ENCODE measurements at places on chromosomes 3 and 15. TPM values are rescaled to one million over a fixed set of nuclear protein-coding genes. Genes with fewer than 3 reads are reported as not detected.
A peak's percentile ranks its signal among the peaks of the same experiment; 100 is the strongest.

- no peak for DNase-seq
Measured at GRCh38 chr15:75947092-75947491, 43.4 kb downstream of the FBXO22 start.

- DNase-seq = no peak
Measured at GRCh38 chr3:98688363-98688762, 74.8 kb upstream of the ST3GAL6 start.

DNA sequence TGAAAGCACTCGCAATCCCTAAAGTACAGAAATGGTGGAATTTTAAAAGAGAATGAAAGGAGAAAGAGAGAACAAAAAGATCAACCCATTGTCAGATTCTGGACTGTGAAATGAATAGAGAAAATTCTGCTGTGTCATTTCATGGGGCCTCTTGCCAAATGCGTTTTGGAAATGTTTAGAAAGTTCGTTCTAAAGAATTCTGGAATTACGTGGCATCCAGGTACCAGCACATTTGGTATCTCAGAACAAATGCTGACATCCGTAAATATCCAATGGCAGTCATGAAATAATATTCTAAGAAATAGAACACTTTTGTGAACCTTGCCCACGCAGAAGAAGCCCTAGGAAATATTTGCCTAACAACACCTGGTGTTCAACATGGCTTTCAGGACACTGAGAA lies 219.2 kb downstream of the P3H2 start:
- DNase-seq = no peak

GRCh38 chr15:50884540-50884939 lies 23.9 kb upstream of the AP4E1 start:
- DNase-seq = no peak

- no peak for DNase-seq
Measured at GRCh38 chr15:77603611-77604336, 28.9 kb downstream of the LINGO1 start.

GRCh38 chr15:65195548-65195923 lies 10.4 kb upstream of the CLPX start:
- DNase-seq = no peak

DNA sequence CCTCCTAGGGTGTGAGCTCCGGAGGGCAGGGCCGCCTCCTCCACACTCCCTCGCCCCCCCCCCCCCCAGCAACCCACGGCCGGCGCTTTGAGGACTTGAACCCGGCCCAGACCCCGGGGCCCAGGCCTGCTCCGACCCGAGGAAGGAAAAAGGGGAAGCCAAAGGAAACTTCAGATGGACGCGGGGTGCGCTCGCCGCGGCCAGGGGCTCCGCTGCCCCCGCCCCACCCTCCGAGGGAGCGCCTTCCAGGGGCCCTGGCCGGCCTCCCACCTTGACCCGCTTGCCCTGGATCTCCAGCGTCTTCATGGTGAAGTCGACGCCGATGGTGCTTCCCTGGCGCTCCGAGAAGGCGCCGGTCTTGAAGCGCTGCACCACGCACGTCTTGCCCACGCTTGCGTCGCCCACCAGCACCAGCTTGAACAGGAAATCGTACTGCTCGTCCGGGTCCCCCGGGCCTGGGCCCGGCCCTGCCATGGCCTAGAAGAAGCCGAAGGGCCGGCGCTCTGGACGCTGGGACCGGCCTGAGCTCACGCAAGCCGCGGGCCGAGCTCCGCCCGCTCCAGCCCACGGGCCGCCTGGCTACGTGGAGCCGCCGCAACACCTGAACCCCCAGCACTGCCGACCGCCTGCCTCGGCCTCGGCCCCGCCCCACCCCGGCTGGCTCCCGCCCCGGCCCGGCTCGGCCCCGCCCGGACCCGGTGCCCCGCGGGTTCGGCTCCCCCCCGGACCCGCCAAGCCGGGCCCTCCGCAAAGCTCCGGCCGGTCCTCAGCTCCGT lies 400 bp downstream of the RAB43 start:
- no peak for DNase-seq

DNA sequence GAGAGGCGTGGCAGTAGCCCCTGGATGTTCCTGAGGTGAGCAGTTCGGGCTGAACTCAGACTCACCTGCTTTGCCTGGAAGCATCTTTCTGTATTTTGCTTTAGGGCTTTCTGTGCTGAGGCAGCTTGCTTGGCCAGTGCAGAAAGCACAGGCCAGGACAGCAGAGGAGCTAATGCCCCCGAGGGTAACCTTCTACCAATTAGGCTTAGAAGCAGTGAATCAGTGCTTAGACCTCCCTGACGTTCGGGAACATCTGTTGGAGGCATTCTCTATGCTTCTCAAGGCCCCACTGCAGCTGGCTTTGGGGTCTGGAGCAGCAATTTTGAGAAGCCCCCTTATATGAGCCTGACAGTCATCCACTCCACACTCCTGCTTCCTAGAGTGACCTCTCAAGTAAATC lies 350.7 kb upstream of the PROK2 start:
- DNase-seq = no peak

DNA sequence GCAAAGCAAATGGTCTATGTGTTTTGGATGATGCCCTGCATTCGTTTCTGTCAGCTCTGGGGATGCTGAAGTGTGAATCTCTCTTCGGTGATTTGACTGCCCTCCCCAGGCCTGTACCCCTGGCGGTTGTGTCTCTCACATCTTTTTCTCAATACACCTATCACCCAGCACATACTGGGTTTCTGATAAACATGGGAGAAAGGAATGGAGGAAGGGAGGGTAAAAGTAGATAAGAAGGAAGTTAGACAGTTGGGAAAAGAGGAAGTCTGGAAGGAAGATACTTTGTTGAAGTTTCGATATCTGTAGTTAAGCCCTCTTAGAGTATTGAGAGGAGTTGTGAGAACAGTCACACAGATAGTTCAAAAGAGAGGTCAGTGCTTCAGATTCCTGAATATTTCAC lies 35.8 kb upstream of the LRTM1 start:
- no peak for DNase-seq

DNA sequence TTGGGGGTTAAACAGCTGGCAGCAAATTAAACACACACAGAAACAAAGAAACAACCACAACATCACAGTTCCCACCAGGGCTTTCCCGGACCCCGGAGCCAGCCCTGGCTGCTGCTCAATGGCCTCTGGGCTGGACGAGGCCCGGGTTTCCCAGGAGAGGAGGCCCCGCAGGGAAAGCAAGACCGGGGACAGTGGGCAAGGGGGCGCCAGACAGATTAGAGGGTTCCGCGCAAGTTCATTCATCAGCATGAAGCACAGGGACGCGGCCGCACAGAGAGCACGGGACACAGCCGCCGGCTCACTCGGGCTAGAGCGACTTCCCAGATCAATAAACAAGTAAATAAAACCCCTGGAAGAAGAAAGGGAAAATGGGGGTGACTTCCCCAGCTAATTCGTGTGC lies 66.4 kb upstream of the RPL32 start:
- no peak for DNase-seq

- DNase-seq = no peak
Measured at GRCh38 chr15:54387799-54388198, 409.6 kb downstream of the UNC13C start.

GRCh38 chr3:147119989-147120388 lies 286.4 kb downstream of the ZIC4 start:
- DNase-seq = no peak

DNA sequence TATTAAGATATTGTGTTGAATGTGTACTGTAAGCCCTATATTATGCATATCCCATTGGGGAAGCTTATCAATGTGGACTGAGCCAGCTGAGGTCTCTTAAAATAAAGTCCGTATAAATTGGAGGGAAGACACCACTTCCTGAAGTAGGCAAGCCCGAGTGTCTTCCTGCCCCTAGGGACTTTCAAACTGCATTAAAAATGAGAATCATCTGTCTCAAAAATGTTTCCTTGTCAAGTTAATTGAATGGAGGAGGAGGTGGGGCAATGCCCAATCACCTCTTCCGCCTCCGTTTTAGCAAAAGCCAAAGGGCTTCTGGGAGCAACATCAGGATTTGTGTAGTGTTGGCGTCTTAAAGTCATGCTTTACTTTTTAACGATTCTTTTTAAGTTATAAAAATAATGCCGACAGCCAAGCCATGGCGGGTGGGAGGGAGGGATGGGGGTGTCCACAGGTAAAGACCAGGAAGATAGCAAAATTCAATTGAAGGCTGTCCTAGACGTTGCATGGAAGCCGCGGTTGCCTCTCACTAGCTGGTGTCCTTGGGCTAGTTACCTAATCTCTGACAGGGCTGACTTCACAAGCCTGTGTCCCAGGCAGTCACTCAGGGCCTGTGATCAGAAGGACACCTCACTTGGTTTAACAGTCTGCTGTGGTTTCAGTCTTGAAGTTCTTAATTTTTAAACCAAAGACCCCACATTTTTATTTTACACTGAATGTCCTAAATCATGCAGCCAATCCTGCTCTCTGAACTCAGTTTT lies 524.9 kb upstream of the PROK2 start:
- no peak for DNase-seq

- no peak for DNase-seq
Measured at GRCh38 chr3:69842789-69843188, 103.5 kb downstream of the MITF start.

DNA sequence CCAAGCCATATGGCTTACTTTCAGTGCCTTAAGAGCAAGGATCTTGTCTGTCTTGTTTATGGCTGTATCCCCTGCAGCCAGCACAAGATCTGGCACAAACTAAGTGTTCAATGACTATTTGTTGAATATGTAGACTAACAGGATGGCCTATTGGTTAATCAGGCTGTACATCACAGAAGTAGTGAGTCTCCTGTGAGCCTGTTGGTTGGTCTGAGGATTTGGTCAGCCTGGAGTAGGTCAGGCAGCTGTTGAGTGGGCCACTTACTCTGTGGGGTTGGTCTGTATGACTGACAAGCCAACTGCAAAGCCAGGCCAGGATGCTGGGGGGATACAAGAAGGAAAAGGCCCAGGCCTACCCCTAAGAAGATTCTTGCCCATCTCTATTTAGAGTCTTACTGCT lies 33.4 kb upstream of the CILP start:
- DNase-seq = no peak

DNA sequence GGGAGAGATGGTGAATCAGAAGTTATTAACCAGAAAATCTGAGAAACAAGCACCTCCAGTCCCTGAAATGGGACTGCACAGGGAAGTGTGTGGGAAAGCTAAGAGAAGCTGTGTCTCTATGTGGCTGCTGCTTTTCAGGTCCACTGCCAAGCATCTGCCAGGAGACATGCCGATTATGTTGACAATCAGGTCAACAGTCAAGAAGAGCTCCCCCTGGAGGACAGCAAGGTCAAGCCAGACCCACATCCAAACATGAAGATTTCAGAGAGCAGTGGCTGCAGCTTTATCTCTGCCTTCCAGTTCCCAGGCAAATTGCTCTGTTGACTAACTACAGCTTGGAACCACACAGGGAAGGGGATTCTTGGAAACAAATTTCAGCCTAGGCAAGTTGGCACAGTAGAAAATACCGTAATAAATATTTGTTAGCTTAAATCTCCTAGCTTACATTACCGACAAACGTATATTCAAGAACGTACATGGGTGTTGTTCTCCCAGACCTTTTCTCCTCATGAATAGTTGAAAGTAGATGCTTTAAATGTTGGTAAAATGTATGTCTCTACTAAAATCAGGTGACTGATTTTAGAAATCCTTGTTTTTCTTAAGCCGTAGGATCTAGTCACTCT lies 394.5 kb upstream of the RARB start:
- DNase-seq = no peak

DNA sequence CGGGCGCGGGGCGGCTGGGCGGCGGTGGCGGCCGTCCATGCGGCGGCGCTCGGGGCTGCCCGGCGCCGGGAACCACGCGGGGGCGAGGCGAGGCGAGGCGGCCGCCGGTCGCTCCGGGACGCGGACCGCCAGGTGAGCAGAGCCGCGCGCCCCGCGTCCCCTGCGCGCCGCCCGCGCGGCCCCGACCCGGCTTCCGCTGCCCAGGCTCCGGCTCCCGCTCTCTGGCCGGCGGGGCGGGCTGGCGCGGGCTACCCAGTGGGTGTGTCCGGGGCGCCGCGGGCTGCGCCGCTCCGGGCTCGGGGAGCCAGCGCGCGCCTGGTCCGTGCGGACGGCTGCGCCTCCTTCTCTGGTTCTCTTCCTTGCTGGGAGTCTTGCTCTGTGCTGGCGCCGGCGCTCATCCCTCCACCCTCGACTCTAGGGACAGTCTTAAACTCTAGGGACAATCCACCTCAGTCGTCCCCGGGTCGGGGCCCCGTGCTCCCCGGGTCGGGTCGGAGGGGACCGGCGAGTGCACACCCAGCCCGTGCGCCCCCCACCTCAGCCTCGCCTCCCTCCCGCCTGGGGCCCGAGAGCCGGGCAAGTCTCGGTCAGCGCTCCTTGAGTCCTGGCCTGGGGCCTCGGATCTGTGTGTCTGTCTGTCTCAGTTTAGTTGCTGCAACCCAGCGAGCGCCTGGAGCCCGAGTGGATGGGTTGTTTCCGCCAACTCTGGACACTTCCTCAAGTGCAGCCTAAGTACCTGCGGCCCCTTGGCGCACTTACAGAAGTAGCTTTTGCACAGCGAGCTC lies 488 bp downstream of the THSD4 start:
- DNase-seq = no peak

DNA sequence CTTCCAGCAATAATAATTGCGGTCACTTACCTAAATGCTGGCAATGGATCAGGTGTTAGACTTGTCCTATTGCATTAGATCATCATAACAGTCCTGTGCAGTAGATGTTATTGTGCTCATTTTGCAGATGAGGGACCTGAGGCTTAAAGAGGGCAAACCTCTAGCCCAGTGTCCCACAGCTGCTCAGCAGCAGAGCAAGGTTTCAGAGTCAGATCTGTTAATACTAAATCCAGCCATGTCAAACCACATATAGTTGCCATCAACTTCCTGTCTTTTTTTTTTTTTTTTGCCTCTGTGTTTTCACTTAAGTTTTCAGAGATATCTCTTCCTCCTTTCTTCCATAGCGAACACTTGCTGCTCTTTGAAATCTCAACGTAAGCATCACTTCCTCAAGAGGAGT lies 12.1 kb downstream of the FEZF2 start:
- no peak for DNase-seq

DNA sequence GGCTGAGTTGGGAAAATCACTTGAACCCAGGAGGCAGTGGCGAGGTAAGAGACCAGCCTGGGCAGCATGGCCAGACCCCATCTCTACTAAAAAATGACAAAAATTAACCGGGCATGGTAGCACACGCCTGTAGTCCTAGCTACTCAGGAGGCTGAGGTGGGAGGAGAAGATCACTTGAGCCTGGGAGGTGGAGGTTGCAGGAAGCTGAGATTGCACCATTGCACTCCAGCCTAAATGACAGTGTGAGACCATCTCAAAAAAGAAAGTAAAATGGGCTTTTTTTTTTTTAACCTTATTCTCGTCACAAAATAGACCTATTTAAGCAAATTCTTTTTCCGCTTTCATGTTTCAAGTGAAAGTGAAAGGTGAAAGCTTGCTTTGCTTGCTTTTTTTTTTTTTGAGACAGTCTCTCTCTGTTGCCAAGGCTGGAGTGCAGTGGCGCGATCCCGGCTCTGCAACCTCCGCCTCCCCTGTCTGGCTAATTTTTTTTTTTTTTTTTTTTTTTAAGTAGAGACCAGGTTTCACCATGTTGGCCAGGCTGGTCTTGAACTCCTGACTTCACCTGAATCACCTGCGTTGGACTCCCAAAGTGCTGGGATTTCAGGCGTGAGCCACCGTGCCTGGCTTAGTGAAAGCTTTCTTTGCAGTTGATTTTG lies 3.6 kb downstream of the PDIA3 start:
- DNase-seq = peak; percentile 49

GRCh38 chr3:11609481-11609880 lies 34.2 kb downstream of the VGLL4 start:
- no peak for DNase-seq

- no peak for DNase-seq
Measured at GRCh38 chr3:178451799-178452198, 84.4 kb upstream of the KCNMB2 start.

The NRROS gene
- total RNA-seq = 38.8 TPM

The MME gene
- not detected for total RNA-seq

The PRR20G gene
- total RNA-seq = not detected

The DNAH12 gene
- total RNA-seq = not detected

The CEP152 gene
- total RNA-seq = 28.0 TPM

The HACL1 gene
- total RNA-seq = 21.4 TPM

The HIGD2B gene
- not detected for total RNA-seq

All from activated T-helper 1 cell treated with anti-CD3 and anti-CD28 coated beads, Interleukin-12 subunit alpha, Interleukin-12 subunit beta, Interleukin-2, Interleukin-4 antibody, amounts not matched to agents 30 ng/mL and 10 ng/mL and 1 ng/mL, durations not matched to agents 14 hours and 24 hours and 36 hours (primary cell).